AG08395 (cell line): ENCODE measurements at places on chromosomes 3 and 15.

DNA sequence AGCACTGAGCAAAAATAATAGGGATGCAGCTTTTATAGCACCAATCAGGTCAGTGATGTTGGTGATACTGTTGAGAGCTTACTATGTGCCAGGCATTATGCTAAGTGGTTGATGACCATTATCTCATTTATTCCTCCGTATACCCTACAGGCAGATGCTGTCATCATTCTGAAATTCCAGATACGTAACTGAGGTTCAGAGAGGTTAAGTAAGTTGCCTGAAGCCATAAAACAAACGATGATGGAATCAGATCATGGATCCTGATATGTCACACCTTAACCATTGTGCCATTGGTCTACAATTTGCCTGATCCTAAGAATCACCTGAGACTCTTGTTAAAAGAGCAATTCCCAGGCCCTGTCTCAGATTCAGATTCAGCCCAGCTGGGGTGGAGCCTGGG, 49.5 kb downstream of the ST6GAL1 start:
- no peak for DNase-seq

GRCh38 chr3:69321301-69322157, 64.4 kb downstream of the FRMD4B start:
- DNase-seq = no peak

DNA sequence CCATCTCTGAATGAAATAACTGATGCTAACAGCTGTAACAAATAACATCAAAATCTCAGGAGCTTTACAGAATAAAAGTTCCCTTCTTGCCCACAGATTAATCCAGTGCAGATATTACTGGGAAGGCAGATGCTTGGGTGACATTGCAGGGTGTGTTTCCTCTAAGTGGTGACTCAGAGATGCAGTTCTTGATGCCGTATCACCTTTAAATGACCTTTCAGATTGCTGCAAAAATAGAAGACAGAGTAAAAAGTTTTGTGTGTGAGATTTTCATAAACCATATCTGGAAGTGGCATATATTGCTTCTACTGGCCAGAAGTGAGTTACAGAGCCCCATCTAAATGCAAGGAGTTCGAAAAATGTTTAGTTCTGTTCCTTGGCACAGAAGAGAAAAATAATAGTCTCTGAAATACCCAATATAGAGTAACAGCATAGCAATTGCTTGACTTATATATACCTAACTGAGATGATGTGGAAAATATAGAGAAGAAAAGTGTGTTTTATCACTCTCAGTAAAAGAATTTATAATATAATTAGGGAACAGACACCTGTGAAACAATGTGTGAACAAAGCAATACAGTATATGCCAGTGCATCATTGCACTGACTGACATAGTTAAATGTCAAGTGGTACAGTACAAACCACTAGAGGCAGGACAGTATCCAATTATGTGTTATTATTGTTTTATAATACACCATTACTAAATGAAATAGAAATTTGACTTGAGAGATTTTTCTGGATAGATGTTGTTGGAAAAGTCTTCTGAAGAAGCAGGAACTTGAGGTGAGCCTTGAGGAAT, 430.7 kb upstream of the CBLB start:
- peak; percentile 54 for DNase-seq

- DNase-seq = peak; percentile 57
Measured at GRCh38 chr3:44995142-44995770, 19.2 kb downstream of the EXOSC7 start.

GRCh38 chr3:115321400-115321805, 174.3 kb upstream of the ZBTB20 start:
- DNase-seq = peak; percentile 59

DNA sequence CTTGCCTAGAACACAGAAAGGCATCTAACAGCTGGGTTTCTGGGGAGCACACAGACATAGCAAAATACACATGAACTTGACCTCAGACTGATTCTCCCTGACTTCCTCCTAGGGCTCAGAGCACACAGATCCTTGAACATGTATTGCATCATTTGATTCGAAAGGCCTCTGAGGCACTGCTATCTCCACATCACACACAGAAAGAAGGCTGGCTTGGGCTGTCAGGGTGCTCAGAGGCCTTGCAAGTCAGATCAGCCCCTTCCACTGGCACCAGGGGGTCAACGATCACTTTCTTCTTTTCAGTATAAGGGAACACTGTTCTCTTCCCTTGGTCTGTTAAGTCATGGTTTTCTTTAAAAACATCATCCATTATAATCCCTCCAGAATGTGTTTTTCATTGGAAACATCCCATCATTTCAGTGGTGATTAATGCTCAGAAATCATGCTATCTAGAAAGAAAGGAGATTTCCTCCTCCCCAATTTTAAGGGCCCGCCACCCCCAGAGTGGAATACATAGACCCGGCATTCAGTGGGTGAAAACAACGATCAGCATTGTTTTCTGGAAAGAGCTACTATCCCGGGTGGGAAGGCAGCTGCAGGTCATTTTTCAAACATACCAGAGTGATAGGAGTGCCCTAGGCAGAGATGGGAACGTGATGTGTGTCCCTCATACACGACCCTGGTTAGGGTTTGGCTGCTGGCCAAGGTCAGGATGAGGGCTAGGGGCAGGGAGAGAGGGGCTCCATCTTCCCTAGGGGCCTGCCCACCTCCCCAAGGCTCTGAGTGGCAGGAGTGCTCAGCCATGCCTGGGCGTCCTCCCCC, 253.3 kb upstream of the LYSMD4 start:
- DNase-seq = no peak

GRCh38 chr15:74787251-74788041, 5.6 kb downstream of the CSK start:
- DNase-seq = peak; percentile 53

DNA sequence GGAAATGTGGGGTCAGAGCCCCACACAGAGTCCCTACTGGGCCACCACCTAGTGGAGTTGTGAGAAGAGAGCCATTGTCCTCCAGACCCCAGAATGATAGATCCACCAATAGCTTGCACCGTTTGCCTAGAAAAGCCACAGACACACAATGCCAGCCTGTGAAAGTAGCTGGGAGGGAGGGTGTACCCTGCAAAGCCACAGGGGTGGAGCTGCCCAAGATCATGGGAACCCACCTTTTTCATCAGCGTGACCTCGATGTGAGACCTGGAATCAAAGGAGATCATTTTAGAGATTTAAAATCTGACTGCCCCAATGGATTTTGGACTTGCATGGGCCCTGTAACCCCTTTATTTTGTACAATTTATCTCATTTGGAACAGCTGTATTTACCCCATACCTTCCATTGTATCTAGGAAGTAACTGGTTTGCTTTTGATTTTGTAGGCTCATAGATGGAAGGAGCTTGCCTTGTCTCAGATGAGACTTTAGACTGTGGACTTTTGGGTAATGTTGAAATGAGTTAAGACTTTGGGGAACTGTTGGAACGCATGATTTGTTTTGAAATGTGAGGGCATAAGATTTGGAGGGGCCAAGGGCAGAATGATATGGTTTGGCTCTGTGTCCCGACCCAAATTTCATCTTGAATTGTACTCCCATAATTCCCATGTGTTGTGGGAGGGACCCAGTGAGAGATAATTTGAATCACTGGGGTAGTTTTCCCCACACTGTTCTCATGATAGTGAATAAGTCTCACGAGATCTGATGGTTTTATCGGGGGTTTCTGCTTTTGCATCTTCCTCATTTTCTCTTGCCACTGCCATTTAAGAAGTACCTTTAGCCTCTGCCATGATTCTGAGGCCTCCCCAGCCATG, 49.0 kb downstream of the CD200 start:
- DNase-seq = no peak

GRCh38 chr3:105828703-105829102, 40.1 kb downstream of the CBLB start:
- no peak for DNase-seq

GRCh38 chr15:36737430-36737891, 158.0 kb downstream of the CDIN1 start:
- DNase-seq = peak; percentile 35

DNA sequence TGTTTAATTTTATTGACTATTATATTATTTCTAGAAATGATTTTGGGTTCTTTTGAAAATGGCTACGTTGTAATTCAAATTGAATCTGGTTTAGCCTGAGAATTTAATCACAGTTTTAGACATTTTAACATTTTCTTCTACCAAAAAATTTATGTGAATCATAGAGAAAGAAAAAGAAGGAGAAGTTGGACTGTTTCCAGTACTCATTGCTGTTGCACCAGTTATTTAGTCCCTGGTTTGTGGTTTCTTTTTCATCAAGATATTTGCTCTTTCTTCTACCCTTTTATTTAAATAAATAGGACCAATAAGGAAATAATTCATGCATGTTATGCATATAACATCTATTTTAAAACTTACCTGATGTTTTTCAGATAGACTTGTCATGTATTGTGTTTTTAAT, 1337.1 kb downstream of the ROBO1 start:
- DNase-seq = no peak

GRCh38 chr15:65902373-65902772, 33.1 kb downstream of the RAB11A start:
- DNase-seq = no peak

DNA sequence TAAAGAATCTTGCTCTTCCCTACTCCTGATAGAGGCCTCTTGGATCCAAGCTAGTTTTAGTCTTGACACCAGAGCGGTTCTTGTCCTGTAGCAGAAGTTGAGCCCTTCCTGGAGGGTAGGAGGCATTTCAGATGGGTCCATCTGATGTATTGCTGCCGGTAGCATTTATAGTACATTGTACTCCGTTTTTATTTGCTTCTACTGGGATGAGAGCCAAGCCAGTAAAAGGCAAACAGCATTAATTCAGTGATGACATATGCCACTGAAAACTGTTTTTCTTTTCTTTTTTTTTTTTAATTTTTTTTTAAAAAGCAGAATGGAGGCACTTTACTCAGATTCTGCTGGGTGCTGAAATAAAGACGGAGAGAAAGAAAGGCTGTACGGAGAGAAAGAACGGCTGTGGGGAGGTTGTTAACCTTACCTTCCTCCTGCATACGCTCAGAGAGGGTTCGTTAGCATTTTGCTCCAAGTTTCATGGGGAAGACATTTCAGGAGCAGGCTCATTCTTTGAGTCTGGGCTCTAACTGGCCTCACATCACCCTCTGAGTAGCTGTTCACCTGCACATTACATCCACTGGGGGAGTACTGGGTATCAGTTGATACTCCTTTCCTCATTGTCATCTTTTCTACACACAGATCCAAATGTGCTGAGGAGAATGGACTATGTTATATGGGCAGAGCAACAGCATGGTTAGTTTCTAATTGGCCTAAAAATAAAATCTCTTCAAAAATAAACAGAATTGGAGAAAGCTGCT, 161.5 kb downstream of the FEZF2 start:
- DNase-seq = peak; percentile 17

DNA sequence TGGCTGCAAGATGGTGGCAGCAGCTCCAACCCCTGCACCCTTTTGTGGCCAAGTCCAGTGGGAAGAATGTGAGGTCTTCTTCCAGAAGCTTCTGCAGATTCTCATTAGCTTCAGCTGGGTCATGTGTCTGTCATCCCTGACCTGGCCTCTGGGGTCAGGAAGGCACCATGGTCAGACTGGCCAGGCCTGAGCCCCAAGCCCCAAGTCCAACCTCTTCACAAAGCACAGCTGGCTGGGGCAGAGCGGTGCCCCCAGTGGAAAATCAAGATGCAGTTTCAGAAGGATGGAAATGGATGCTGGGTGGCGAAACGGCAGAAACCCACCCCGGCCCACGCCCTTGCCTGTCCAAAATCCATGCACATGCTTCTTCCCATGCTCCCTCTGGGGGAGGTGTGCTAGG, 15.9 kb upstream of the GATA2 start:
- DNase-seq = no peak

DNA sequence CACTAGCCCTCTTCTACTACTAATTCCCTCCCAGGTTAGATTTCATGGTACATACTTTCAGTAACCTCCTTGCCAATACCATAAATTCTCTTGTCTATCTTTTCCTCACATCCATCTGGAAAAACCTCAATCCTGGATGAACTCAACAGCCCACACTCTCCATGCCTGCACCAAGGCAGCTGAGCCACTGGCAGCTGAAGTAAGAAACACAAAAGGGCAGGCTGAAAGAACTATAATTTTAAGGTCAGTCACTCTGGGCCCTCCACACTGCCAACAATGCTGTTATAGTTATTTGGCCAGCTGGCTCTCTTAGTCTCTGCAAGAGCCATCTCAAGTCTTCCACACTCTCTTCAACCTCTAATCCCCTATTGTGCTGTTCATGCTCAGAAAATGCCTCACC, 15.1 kb upstream of the TIPARP start:
- DNase-seq = no peak

- DNase-seq = no peak
Measured at GRCh38 chr3:49025005-49025792, 3.3 kb downstream of the NDUFAF3 start.

GRCh38 chr15:76837474-76837873, 67.7 kb downstream of the SCAPER start:
- no peak for DNase-seq

DNA sequence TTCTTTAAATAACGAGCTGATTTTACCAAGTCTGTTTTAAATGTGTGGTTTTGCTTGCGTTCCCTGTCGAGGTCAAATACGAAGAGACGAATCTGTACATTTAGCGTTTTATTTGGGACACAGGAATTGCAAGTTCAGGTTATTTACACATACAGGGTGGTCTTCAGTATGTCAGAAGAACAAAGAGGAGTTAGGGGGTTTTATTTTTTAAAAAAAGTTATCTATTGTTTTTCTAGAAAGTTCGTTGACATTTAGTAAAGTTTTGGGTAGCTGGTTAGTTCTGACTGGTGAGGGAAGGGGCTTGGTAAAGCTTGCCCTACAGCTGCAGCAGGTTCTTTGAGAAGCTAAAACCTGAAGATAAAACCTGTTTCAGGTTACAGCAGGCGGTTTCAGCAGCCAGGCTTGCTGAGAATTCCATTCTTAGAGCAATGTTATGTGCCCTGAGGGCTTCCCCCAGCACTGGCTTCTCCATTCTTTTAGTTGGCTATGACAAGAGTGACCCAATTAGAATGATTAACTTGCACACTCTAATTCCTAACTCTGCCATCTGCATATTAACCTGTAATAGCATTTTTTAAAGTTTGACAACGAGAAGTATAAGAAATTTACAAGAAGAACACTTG, 815 bp upstream of the ZNF280D start:
- no peak for DNase-seq

DNA sequence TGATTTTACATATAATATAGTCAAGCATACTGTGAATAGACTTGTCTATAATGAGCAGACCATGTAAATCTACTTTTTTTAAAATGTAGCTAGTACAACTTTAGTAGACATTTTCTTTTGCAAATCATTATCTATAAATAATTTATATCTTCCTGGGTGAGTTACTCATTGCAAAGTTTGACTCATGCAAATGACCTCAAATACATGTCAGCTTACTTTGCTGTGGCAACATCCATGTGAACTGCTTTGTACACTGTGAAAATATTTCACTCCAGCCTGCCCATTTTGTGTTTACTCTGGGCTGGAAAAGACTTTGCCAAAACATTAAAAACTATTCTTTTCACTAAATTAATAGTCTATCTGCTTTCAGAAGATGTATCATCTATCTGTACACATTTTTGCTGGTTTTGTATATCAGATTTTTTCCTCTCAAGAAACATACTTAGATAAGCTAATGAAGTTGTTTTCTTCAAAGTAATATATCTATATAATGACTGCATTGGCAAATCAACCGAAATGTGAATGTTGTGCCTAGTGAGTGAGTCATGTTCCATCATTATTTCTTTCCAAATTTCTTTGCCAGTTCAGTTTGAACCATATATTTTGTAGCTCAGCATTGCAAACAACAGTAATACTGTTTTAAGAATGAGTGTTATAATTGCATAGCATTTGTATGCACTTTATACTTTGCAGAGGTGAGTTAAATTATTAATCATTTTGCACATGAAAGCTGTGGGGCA, 26.5 kb downstream of the IGSF10 start:
- DNase-seq = peak; percentile 85
